NCI-H510A (cell line): ENCODE measurements at places on chromosomes 5 and 9.

DNA sequence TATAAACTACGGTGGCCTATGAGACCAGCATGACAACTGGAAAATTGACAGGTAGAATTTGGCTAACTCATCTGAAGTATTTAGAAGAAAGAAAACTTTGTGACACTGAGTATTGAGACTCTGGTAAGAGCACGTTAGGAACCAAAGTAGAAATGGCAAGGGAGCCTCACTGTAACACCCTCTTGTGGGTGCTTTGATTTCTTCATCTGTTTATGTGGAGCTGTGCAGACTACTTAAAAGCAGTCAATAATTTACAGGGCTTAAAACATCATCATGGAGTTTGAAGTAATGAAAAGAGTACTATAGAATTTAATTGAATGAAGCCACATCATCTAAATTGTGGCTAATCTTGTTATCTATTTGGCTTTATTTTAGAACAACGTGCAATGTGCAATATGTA, 414.2 kb downstream of the CCDC171 start:
- DNase-seq, result no peak

GRCh38 chr5:123520677-123521247, 8.8 kb downstream of the CSNK1G3 start:
- no peak for DNase-seq

GRCh38 chr9:138047469-138048040, 170.0 kb downstream of the CACNA1B start:
- DNase-seq, result no peak

DNA sequence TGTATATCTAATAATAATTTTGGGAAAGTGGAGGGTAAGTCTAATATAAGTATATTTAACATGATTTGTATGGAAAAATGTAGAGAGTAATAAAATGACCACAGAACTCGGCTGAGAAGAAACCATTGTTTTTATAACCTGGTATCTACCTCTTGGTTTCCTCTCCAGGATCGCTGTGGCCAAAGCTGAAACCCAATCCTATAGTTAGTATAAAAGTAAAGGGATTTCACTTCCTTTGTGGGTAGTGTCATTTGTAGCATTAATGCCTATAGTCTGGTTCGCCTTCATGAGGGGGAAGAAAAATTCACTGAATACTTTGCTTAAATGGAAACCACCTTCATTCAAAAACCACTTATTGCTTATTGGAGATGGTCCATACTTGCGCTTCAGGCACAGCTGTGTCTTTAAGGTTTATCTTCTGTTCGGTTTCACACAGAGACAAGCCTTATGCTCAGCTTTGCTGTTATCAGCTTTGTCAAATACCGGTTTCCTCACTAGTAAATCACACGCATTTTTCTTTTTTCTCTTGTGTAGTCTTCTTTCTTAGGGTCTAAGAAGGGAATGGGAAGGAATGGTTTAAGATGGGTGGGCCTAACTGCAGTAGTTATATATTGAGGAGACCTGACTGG, 12.1 kb downstream of the PIK3R1 start:
- DNase-seq, result no peak

GRCh38 chr5:105739732-105740131, 1931.0 kb downstream of the EFNA5 start:
- no peak for DNase-seq

- DNase-seq, result no peak
Observed at GRCh38 chr9:74949859-74950855, 2.6 kb downstream of the C9orf40 start.

DNA sequence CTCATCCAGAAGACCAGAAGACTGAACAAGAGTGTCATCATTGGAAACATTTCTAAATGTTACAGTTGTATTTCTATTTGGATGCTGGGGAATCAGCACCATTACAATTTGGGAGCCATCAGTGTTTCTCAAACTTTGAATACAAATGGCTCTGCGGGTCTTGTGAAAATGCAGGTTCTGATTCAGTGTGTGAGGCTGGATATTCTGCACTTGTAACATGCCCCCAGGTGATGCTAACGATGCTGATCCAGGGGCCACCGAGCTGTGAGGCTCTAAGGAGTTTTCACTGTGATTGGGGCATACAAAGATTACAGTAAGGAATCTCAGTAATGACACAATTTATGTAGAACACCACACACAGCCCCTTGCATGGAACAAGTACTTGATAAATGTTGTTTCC, 167.7 kb downstream of the ACTL7B start:
- DNase-seq, result no peak

DNA sequence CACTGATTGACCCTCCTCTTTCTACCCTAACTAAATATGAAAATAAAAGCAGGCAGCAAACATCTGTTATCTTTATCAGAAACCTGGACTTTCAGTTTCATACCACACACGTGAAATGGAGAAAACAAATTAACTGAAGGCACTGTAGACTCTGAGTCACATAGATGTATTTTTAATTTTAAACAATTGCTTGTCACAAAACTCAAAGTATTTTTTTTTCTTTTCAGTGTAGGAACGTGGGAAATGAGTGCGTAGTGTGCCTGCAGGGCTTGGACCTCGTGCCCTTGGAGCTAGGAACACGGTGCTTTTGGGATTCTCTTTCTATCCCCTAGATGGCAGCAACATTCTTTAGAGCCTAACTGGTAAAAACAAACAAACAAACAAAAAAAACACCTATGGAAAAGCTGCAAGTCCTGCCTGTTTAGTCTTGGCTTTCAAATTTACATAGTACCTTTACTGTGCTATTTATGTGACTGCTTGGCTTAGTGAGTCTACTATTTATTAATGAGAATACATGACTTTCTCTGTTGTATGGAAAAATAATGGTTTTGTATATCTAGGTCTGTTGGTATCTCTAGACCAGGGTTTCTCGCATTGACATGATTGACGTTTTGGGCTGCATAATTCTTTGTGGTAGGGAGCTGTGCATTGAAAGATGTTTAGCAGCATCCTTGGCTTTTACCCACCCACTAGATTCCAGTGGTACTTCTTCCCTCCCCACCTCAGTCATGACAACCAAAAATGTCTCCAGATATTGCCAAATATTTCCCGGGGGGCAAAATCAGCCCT, 16.8 kb upstream of the ACTBL2 start:
- DNase-seq, result no peak

DNA sequence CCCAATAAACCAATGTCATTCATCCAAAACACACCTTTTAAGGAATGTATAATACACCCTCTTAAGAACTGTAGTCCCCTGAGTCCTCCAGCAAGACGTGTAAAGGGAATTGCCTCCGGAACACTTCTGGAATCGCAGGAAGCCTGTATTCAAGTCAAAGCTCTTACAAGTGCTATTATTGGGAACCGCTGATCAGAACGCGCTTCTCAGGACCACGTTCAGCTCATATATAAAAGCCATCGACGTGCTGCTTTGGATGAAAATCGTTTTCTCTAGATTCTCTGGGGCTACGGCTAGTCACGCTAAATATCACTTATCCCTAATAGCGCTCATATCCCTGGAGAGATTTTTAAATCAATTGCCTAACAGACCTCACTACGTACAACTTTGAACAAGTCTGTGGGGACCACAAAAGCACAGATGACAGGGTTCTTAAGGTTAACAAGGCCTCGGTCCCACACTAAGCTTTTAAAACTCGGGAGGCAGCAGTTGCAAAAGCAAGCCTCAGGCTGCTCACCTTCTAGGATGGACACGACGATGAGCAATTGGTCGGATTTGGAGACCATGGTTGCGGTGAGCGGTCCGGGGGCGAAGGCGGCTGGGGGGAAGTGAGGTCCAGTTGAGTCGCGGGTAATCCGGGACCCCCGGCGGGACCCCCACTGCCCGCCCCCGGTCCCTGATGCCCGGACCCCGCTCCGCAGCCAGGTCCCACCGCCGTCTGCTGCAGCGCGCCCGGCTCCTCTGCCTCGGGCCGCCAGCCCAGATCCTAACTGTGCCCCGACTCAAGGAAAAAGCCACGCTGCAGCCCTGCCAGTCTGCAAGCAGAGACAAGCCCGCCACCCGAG, 548 bp downstream of the CEP120 start:
- DNase-seq, result no peak

DNA sequence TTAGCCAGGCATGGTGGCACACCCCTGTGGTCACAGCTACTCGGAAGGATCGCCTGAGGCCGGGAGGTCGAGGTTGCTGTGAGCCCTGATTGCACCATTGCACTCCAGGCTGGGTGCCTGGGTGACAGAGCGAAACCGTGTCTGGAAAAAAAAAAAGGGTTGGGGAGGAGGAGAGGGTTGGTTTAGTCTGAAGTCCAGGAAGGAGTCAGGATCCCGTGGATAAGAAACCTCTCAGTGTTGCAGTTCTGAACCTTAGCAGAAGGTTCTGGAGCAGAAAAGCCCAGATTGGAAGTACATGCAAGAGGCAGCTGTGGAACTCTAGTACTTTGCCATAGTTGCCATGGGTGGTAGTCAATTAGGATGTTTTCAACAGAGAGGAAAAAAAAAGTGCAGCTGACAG, 125.2 kb upstream of the CPEB4 start:
- DNase-seq, result no peak

- no peak for DNase-seq
Observed at GRCh38 chr9:16921855-16922254, 51.4 kb upstream of the BNC2 start.

- no peak for DNase-seq
Observed at GRCh38 chr9:77661566-77662085, 13.5 kb upstream of the GNA14 start.

GRCh38 chr9:116279230-116279629, 125.6 kb downstream of the PAPPA start:
- no peak for DNase-seq

- no peak for DNase-seq
Observed at GRCh38 chr9:27537027-27537435, 7.4 kb upstream of the MOB3B start.

GRCh38 chr9:37309136-37309535, 113.4 kb upstream of the GRHPR start:
- DNase-seq, result no peak

- no peak for DNase-seq
Observed at GRCh38 chr5:40877371-40877988, 31.8 kb upstream of the C7 start.

GRCh38 chr5:80231243-80231642, 24.6 kb downstream of the SERINC5 start:
- DNase-seq, result no peak

DNA sequence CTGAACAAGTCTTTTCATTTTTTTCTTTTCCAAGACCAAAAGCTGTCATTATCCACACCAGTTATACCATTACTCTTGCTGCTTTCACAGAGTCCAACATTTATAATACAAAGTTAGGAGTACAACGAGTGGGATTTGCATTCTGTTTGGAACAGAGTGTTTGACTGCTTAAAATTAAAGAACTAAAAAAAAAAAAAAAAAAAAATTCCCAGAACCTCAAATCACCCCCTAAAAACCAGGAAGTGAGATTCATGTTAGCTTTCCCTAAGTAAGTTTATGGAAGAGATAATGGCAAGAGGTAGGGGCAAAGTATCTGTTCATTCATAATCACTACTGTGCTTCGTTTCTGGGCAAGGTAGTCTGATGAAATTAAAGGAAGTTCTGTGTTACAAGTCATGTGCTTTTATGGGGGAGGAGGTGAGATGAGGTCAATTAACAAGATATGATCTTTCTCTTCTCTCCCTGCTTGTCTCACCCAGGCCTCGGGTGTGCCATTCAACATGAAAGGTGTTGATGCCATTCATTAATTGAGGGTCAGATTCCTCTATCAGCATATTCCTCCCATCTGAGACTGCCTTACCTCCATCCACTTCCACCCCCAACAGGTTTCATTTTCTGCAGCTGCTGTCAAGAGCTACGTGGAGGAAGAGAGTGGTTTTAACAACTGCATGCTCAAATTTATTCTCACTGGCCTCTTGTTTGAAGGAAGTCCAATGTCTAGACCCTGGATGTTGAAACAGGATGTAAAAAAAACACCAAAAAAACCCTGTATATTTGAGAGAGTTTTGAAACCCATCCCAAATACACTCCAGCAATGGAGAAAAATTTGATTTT, 58.1 kb downstream of the MARCHF3 start:
- peak; percentile 12 for DNase-seq

DNA sequence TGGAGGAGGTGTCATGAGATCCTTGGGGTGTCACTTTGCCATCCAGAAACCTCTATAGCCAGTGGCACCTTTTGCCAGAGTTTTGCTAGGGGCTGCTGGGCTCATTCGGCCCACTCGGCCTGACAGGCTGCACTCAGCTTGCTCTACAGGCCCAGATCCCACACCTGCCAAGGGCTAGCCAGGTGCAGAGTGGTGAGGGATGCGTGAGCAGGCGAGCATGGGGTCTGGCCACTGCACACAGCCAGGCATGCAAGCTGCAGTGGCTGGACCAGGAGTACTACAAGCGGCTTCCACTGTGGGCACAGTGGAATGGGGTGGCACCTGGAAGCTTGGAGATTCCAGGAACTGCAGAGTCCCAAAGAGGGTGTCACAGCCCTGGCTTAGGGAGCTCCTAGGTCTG, 372.7 kb downstream of the CHSY3 start:
- no peak for DNase-seq

DNA sequence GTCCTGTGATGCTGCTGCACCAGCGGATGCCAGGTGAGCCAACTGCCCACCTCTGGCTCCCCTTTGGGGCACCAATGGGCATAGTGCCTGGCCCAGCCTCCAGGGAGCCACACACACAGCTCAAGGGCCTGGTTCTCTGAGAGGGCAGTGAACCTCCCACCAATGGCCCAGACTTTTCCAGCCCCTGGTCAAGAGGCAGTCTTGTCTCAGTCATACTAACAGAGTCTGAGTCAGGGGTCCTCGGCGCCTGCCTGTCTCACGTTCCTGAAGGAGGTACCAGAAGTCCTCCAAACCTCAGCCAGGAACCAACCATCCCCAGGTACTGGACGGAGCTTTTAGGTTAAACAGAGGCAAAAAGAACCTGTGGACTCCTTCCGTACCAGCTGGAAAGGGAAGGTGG, 121.1 kb downstream of the C5orf15 start:
- no peak for DNase-seq

- DNase-seq, result no peak
Observed at GRCh38 chr9:116953271-116953670, 266.2 kb downstream of the TRIM32 start.

DNA sequence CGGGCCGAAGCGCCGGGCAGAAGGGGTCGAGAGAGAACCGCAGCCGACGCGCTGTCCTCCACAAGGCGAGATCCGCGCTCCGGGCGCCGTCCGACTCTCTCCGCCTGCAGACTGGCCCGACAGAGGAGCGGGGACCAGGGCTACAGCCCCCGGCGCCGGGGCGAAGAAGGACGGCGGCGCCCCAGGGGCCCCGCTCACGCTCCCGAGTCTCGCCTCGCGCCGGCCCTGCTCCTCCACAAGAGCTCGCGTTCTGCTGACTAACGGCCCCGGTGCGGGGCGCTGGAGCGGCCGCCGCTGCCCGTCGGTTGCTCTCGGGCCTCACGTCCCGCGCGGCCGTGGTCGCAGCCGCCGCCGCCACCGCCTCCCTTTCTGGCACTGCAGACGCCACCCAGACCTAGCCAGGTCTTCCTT, 338 bp downstream of the ABHD17B start:
- DNase-seq, result no peak

DNA sequence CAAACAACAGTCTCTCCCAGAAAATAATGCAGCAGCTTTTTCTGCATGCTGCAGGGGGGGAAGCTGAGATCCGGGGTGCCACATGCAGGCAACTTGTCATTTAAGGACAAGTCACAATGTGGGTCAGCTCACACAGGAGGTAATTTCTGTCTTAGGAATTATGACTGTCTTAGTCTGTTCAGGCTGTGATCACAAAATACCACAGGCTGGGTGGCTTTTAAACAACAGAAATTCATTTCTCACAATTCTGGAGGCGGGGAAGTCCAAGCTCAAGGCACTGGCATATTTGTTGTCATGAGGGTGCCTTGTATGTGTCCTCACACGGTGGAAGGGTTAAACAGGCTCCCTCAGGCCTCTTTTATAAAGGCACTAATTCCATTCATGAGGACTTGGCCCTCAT, 127.7 kb downstream of the DIRAS2 start:
- no peak for DNase-seq
